GF-D8 (cell line): ENCODE measurements at places on chromosomes 11 and 22.

- DNase-seq: no peak
Measured at GRCh38 chr11:75014129-75014528, 25.4 kb downstream of the NEU3 start.

DNA sequence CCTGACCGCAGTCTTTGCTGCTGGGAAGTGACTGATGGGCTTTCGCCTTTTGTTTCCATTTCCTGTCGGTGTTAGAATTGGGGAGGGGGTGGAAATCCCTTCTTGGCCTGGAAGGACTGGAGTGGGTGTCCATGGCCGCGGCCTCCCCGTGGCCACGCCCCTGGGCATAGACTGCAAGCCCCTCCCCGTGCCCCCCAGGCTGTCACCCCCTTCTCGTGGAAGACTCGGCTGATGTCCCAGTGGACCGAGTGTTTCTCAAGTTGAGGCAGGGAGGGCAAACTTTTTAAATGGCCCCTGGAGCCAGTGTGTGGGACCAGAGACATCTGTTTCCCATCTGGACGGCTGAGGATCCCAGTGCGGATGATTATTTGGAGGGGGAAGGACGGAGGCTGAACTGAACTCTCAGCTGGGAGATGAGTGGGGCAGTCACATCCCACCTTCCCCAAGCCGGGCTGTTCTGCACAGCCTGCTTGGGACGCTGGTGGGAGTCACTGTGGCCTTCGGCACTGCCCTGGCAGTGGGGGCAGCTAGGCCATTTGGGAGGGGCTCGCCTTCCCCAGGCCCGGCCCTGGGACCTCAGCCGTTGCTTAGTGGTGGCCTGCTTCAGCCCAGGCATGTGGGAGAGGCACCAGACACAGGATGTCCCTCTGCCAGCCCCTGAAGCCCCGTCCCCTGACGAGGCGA lies 1.6 kb downstream of the CD81 start:
- no peak for DNase-seq

- DNase-seq: no peak
Measured at GRCh38 chr11:12390687-12391110, 13.3 kb downstream of the PARVA start.

DNA sequence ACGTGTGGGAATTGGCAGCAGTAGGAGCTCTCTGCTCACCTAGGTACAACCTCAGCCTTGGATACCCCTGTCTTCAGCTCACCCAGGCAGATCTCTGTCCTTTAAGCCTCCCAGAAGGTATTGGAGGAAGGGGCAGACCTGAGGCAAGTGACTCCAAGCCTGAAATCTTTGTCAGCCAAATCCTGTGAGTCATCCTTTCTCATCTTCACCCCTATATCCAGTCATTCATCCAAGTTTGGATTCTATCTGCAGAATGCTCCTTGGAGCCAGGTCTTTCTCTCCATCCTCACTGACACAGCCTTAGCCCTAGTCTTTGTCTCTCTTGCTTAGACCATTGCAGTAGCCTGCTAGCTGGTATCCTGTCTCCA lies 10.4 kb upstream of the THY1 start:
- no peak for DNase-seq

DNA sequence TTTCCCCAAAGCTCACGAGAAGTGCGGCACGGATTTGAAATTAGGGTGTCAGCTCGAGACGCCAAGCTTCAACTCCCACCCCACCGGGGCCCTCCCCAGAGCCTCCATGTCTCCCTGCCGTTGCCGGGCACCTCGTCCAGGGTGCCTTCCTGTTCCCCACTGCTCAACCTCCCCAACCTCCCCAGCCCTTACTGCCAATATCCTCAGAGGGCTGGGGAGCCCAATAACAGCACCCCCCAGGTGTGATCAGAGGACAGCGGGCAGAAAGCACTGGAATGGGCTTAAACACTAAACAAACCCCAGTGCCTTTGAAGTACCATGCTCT lies 1336.4 kb downstream of the TBC1D22A start:
- DNase-seq: no peak

GRCh38 chr22:18057568-18058209 lies 20.1 kb upstream of the PEX26 start:
- no peak for DNase-seq

DNA sequence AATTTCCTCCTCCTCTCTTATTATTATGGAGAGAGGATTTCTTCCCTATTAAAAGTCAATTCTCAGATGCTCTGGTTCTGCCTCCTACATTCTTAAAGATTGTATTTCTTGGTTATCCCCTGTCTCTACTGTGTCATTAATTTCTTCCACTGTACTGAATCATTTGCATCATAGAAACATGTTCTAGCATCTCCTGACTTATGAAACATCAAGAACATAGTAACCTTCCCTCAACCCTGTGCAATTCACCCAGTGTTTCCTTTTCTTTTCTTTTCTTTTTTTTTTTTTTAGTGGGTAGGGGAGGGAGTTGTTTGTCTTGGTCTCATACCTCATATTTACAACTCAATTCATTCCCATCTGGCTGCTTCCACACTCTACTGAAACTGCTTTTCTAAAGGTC lies 288.0 kb upstream of the PLET1 start:
- no peak for DNase-seq
